ENCODE measurements at places on chromosomes 5 and 9.
A peak's percentile ranks its signal among the peaks of the same experiment; 100 is the strongest.

DNA sequence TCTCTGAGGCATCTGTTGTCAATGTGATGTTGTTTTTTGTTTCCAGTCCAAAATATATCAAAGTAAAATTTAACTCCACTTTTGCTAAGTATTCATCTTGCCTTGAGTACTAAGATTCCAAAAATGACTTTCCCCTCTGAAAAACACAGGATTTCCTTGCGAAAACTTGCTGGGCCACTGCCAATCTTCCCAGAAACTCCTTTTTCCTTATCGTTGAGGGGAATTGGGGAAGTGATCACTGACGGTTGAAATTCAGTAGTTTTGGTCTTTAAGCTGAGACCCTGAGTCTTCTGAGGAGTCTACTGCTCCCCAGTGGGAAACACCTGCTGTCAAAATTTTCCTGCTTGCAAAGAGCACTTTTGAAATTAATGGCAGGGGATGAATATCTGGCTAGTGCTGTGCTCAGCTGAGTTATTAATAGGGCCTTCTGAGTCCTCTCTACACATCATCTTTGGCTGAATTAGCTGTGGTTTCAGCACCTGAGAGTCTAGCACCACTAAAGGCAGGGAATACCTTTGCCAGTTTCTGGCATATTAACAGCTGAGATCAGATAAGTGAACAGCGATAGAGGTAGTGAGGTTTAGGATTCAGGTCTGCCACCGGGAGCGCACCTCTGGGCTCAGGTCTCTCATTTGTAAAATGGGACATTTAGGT lies 18.0 kb downstream of the TLR4 start:
- DNase-seq = no peak

DNA sequence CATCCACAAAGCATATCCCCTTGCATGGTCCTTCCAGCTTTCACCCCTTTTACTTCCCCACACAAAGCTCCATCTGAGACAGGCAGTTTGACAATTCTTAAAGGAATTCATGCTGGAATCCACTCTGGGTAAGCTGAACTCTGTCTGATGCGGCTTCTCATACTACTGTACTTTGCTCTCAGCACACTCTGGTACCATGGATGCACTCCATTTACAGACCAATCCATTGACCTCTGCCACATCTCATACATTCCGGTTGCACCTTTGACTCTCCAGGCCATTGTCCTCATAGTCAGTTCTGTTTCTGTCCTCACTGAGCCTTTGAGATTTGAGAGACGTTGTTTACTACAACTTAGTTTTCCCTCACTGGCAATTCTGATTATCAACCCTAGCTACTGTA lies 12.2 kb downstream of the SPATA9 start:
- DNase-seq = no peak

GRCh38 chr9:109320742-109321448 lies at the start of gene EPB41L4B:
Gene EPB41L4B (minus strand): TSS chr9:109321059. CDS start chr9:109320446, 613 bp downstream.
- DNase-seq = peak; percentile 82

DNA sequence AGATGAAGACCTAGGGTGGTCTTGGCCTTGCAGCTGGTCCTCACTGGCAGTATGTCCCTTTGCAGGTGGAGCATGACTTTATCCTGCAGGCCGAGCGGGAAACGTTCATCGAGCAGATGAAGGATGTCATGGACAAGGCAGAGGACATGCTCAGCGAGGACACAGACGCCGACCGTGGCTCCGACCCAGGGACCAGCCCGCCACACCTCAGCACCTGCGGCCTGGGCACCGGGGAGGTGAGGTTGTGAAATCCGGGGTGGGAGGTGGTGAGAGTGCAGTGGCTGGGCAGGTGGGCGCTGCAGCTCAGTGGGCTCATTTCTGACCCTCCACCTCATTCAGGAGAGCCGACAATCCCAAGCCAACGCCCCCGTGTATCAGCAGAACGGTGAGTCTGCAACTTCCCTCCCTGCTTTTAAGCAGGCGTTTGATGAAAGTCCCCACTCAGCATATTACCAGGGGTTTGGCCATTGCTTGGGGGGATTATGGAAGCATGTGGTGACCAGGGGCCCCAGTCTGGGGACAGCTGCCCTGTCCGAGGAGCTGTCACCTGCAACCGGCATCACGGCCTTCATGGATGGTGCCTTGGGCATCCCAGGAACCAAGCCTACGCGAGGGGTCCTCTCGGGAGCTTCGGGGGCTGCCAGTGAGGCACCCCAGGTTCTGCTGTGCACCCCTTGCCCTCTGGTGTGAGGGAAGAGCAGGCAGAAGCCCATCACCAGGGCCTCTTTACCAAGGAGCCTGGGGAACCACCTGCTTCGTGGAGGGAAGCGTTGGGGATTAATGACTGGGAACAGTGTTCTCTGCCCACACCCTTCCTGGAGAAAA lies 84.0 kb downstream of the WNK2 start:
- no peak for DNase-seq

DNA sequence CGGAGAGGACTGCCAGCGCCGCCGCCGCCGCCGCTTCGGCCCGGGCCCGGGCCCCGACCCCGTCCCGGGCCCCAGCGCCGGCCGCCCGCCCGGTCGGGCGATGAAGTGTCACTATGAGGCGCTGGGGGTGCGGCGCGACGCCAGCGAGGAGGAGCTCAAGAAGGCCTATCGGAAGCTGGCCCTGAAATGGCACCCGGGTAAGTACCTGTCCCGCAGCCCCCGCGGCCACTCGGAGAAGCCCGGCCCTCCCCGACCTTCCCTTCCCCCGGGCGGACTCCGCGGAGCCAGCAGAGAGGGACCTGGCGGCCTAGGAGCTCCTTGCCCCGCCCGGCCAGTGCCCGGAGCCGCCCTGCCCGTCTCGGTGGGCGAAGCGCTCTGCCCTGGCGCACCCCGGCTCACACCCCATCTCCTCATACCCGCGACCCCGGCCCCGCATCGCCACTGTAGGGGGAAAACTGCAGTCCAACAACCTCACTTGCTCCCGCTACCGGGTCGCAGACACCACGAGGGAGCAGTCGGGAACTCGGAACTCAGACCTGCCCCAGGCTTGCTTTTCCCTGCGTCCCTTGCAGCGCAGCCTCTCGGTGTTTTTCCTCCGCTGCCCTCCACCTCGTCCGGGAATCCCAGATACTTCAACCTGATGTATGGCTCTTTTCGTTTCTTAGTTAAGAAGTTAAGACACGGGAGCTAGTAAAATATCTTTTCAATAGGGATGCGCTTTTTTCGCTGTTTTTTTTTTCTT lies 532 bp downstream of the DNAJC21 start:
- peak; percentile 82 for DNase-seq

GRCh38 chr5:106876298-106876622 lies 794.5 kb downstream of the EFNA5 start:
- no peak for DNase-seq

DNA sequence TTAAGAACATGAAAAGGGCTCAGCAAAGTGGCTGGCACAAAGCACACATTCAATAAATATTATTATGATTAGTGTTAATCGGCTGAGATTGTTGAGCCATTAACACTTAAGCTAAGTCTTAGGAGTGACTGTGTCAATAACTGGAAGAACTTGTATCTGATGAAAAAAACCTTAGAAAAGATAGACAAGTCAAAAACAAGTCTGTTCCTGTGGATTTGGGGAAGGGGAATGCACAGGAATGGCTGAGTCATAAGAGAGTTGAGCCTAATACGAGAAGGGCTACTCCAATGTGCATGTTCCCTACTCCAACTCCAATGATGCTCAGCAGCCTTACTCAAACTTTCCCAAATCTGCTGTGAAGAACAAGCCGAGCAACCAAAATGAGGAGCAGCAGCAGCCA lies 53.9 kb downstream of the MED27 start:
- no peak for DNase-seq

- no peak for DNase-seq
Observed at GRCh38 chr5:180399401-180400215, 46.5 kb upstream of the GFPT2 start.

DNA sequence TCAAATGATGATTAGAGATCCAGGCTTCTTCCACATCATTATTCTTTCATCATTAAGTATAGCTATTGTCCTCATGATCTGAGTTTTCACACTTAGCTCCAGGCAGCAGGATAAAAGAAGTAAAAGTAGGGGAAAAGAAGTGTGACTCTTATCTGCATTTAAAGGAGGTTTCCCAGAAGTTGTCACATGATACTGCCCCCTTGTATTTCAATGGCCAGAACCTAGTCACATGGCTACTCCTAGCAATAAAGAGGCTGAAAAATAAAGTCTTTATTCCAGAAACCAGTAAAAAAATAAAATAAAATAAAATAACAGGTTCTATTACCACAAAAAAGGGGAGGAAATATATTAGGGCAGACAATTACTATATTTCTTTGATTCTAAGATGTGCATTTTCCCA lies 5.3 kb upstream of the NDUFS4 start:
- DNase-seq = no peak

- DNase-seq = no peak
Observed at GRCh38 chr5:111676466-111676865, 80.5 kb downstream of the NREP start.

DNA sequence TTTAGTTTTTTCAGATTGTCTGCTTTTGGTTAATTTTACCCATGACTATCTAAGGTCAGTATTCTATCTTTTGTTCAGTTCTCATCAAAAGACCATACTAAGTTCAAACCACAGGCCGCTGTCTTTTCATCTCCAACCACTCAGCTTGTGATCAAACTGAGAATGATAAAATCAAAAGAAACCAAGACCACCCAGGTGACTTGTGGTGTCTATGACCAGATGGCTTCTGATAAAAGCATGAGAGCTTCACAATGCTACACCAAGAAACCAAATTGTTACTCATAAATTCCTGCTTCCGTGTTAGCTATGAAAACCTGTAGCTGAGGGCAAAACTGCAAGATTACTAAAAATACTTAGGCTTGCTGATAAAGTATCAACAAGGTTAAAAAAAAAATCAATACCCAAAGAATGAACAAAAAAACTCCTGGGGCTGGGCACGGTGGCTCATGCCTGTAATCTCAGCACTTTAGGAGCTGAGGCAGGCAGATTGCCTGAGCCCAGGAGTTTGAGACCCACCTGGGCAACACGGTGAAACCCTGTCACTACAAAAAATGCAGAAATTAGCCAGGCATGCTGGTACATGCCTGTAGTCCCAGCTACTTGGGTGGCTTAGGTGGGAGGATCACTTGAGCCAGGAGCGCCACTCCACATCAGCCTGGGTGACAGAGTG lies 25.8 kb upstream of the GPX8 start:
- DNase-seq = no peak

DNA sequence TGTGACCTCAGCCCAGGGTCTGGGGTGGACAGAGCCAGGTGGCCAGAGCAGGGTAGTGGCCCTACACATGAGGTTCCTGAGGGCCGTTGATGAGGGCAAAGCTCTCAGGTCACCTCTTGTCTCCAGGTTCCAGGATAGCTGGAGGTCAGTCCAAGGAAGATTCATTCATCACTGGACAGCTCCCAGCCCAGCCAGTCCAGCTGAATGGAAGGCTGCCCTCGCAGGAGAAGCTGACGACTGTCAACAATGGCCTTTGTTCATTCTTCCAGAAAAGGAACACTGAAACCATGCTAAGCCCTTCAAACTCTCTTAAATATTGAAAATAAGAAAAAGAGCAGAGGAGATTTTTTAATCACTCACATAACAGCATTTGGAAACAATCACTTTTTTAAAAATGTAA lies 169.7 kb upstream of the TBCA start:
- no peak for DNase-seq

GRCh38 chr5:65779643-65780042 lies 57.6 kb downstream of the NLN start:
- no peak for DNase-seq

- no peak for DNase-seq
Observed at GRCh38 chr5:7916171-7916804, 47.3 kb downstream of the MTRR start.

GRCh38 chr5:160311491-160312133 lies 752 bp downstream of the CCNJL start:
- no peak for DNase-seq

- DNase-seq = peak; percentile 49
Observed at GRCh38 chr5:72611118-72611730, 104.0 kb upstream of the ZNF366 start.

DNA sequence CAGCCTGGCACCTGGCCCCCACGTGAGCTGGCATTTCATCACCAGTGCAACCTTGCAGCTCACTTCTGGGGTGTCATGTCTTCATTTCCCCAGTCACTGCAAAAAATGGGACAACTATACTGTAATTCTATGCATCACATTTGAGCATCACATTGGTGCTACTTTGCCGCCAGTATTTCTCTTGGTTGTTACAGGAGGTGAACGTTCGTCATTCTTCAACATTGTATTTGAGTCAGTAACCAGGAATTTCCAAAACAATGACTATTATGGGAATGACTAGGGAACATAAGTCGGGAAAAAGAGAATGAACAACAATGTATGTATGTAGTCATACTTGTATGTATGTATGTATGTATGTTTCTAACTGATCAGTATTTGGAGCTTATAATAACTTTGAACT lies 1278.0 kb downstream of the EFNA5 start:
- no peak for DNase-seq

DNA sequence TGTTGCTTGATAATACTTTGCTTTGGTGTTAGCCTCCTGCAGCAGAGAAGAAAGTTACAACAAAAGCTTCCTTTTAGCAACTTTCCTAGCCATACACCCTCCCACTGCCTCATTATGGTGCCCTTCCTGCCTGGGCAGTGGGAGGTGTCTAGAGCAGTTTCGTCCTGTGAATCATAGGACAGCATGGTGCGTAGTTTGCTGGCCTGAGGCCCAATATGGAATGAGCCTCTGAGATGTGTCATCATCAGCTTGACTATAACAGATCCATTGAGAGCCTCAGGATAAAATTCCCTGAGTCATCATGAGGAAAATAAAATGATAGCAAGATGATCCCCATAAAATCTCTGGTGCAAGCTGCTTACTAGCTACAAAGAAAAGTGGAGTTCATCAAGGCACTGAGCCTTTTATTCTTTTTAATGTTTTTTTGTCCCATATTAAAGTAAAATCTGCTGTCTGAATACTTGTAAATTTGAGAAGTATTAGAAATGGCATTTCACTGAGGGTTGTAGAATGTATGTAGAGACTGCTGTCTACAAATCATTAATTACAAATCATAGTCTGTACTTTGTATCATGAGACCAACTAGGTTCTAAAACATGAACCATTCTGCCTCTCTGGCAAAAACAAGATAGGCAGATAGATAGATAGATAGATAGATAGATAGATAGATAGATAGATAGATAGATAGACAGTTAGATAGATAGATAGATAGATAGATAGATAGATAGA lies 303.0 kb upstream of the PDE4D start:
- no peak for DNase-seq

DNA sequence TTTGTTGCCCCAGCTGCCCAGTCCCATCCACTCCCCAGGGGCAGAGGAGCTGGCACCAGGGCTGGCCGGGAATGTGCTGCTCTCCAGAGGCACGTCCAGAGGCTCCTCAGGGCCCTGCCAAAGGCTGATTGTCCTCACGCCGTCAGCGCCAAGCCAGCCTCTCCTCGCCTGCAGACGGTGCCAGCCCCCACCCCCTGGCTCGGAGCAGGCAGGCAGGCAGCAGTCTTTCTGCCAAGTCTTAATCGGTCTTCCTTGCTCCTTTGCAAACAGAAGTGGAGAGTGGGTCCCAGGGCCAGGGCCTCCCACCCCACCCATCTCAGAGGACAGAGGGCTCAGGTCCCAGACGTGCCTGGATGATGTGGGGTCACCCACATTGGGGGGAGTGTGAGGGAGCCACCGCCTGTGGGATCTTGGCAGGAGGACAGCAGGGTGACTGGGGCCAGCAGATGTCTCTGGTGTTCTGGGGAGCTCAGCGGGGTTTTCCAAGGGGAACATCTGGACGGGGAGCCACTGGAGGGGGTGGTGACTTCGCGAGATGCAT lies 36.3 kb downstream of the FAM163B start:
- no peak for DNase-seq

- peak; percentile 50 for DNase-seq
Observed at GRCh38 chr5:151454166-151454565, 6.8 kb downstream of the SLC36A1 start.

- DNase-seq = no peak
Observed at GRCh38 chr9:89701221-89701798, 96.5 kb downstream of the GADD45G start.

Data from NCI-H510A treated with DMSO at 0.1 percent for 48 hours (cell line).